Stimulated activated CD8-positive, alpha-beta memory T cell treated with anti-CD3 and anti-CD28 coated beads, Interleukin-4, amount 100 ng/mL, for 4 hours (primary cell): ENCODE measurements at places on chromosomes 11 and 22.

DNA sequence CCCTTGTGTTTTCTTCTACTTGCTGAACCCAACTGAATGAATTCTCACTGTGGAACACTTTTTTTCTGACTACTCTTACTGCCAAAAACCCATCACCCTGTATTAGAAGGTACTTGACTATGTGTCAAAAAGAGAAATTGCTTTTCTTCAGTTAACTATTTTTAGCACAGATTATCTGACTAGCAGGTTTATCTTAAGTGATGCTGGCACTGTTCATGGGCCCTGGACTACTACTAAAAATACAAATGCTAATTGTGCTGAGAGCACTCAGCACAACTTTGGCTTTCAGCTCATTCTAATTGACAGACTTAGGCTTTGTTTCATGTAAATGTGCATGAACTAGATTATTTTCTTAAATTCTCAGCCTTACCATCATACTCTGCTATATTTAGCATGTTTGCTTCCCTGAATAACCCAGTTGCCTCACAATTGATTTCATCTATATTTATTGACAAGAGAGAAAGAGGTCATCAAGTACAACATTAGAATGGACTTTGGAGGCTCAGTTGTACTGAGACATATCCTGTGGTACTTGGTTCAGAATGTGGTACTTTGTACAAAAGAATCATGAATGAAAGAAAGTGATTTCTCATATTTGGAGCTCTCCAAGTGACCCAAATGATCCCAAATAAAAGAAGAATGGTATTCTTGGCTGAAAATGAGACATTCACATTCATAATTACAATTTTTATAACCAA, 478.3 kb downstream of the KCNA4 start:
- DNase-seq, result no peak

DNA sequence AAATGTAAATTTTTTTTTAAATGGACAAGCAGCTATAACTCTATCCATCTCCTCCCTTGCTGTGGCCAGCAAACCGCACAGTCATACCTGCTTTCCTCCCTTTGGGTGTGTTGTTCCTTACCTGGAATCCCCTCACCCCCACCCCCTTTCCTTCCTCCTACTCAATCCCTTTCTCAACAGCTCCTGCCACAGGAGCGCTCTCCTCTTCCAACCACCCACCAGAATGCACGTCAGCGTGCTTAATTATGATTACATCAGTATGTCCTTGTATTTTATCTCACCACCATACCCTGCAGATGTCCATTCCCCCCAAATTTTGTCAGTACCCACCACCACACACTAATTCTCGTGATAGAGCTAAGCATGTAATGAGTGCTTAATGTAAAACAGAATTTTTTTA, 60.9 kb upstream of the LMO2 start:
- no peak for DNase-seq

- no peak for DNase-seq
These were observed 61.1 kb downstream of the FDX1 start for GRCh38 chr11:110490886-110491285.

- no peak for DNase-seq
These were observed 301.0 kb downstream of the MIAT start for GRCh38 chr22:26958378-26958777.

DNA sequence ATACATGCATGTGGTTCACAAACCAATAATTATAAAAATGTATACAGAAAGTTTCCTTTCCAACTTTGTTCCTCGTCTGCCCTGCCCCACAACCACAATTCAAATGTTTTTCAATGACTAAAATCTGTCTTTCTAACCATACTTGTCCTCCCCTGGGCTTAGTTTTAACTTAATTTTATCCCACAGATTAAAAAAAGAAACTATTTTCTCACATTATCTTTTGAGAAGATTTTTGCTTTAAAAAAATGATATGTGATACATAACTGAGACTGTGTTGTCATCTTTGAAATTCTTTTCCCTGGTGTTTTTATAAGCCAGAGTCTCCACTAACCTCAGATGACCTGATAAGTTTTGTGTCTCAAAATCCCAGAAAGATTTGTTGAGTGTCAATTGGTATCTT, 79.0 kb downstream of the FDX1 start:
- DNase-seq, result no peak

DNA sequence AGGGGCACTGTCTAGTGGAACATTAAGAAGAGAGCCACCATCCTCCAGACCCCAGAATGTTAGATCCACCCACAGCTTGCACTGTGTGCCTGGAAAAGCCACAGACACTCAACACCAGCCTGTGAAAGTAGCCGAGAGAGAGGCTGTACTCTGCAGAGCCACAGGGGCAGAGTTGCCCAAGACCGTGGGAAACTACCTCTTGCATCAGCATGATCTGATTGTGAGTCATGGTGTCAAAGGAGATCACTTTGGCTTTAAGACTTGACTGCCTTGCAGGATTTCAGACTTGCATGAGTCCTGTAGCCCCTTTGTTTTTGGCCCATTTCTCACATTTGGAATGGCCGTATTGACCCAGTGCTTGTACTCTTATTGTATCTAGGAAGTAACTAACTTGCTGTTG, 115.9 kb upstream of the CCDC179 start:
- no peak for DNase-seq

GRCh38 chr11:11458485-11458884, 105.4 kb upstream of the CSNK2A3 start:
- DNase-seq, result no peak

- peak; percentile 31 for DNase-seq
These were observed 75.4 kb downstream of the MAML2 start for GRCh38 chr11:96267496-96268032.

DNA sequence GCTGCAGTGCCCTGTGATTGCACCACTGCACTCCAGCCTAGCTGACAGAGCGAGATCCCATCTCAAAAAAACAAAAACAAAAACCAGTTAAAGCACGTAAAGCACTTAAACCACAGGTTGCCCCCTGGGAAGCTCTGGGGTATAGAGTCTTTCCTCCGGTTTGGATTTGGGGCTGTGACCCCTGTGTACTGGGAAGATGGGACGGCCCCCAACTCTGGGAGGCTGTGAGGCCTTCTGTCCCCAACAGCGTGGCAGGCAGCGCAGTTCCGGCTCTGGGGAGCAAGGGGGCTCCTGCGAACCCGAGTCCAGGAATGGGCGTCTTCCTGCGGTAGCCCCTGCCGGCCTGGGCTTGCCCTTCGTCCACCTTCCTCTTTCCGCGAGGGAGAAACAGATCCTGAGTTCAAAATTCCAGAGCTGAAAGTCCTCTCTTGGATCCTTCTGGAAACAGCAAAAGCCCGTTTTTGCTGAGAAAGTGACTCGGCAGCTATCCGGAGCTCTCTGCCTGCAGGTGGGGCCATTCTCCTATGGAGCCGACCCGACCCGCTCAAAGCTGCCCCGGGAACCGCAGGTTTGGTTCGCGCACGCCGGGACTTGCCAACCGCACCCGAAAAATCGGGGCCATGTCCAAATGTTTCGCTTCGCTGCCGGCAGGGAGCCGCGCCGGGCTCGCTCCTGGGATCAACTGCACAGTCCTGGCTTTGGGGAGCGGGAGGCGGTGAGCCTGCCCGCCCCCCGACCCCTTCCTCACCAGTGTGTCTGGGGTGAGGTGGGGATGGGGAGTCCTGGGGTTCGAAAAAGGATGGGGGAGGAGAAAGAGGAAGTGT, 36.3 kb upstream of the POLA2 start:
- no peak for DNase-seq

GRCh38 chr11:75342231-75342918, 9.1 kb downstream of the ARRB1 start:
- DNase-seq, result no peak

DNA sequence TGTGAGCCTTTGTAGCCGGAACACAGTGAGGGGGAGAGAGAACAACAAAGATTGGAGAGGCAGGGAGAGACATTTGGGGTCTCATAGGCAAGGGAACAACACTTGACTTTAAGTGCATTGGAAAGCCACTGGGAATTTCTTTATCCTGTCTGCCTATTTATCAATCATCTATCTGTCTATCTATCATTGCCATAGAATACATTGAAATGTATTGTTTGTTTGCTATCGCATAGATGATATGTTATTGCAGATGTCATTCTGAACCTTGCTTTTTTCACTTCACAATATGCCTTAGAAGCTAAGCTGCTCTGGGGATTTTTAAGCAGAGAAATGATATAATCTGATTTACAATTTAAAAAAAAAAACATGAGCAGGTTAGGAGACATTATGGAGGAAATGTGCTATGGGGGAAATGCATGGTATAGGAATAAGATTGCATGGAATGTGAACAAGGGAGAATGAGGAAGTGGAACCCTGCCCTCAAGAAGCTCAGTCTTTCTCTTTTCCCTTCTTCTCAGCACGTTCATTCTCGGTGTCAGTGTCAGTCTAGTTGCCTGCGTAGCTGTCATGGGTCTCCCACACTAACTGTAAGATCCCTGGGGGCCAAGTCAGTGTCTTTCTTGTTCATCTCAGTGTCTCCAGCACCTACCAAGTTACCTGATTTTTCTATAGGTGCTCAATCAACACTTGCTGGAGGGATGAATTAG, 158.7 kb upstream of the ARHGAP20 start:
- no peak for DNase-seq

GRCh38 chr11:133107136-133107535, 425.2 kb downstream of the OPCML start:
- DNase-seq, result no peak

DNA sequence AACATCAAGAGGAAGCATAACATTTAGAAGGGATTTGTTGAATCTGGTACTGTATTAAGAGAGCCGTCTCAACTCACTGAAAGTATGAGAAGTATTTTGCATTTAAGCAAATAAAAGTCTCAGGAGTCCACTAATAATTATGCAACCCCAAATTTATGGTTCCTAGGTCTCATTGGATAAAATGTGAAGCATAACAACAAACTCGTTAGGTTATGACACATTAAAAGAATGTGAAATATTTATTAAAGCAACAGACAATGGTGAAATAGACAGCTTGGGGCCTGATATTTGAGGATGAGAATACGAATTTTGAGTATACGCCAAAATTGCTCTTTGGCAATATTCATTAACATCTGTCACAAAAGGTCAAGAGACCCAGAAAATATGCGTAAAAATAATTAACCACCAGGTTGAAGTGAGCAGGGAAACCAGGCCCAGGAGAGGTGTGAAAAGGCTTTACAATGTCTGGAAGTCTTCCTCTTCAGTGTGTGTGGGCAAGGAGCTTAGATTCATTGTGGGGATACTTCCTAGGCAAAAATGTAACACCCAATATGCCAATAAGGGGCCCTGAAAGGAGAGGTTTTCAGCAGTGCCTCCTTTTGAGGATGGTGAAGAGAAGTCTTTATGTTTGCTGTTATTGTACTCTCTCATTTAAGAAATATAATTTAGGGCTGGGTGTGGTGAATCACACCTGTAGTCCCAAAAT, 89.2 kb downstream of the FDX1 start:
- DNase-seq, result no peak

DNA sequence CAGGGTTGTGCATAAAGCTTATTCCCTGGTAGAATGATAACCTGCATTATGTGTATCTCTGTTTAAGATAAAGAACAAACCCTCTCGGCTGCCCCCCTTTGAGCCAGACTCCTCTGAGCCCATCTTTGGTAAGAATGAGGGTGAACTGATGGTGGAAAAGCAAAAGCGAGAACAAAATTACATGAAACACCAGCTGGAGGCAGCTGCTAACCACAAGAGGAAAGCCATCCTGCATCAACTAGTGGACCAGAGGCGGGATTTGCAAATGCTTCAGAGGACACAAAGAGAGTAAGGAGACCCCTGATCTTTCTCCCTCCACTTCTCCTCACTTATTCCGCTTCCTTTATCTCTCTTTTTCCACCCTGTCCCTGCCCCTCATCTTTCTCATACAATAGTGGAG, 40.3 kb downstream of the CCDC81 start:
- DNase-seq, result no peak

DNA sequence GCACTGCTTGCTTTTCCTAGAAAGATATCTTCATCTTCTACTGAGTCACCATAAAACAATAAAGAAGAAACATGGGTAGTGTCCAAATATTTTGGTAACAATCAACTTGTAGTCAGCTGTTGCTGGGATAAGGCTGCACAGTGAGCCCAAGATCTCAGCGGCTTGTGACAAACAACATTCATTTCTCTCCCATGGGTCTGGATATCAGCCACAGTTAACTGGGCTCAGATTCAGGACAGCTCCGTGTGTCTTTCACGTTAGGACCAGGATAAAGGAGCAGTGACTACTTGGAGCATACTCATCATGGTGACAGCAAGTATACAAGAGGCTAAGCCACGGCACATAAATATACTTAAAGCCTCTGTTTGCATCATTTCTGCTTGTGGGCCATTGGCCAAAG, 27.9 kb upstream of the GRK3 start:
- DNase-seq, result no peak

- no peak for DNase-seq
These were observed 123.4 kb upstream of the OR9Q1 start for GRCh38 chr11:57900320-57900719.

- DNase-seq, result no peak
These were observed 32.9 kb downstream of the CABIN1 start for GRCh38 chr22:24043958-24044357.

DNA sequence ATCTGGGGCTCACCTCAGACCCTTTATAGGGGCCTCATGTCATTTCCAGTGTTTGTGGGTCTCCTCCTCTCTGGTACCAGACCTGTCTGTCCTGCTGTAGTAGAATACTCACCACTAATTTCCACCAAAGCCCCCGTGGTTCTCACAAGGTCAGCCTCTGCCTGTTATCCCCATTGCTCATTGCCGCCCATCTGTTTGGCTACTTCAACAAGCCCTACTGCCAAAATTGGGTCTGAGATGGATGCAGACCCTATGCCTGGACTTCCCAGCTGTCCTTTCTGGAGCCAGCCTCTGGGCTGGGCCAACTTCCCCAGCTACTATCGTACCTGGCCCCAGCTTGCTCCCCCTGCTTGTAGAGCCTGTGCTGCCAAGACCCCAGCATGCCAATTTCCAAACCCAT, 152.1 kb upstream of the ISX start:
- no peak for DNase-seq

DNA sequence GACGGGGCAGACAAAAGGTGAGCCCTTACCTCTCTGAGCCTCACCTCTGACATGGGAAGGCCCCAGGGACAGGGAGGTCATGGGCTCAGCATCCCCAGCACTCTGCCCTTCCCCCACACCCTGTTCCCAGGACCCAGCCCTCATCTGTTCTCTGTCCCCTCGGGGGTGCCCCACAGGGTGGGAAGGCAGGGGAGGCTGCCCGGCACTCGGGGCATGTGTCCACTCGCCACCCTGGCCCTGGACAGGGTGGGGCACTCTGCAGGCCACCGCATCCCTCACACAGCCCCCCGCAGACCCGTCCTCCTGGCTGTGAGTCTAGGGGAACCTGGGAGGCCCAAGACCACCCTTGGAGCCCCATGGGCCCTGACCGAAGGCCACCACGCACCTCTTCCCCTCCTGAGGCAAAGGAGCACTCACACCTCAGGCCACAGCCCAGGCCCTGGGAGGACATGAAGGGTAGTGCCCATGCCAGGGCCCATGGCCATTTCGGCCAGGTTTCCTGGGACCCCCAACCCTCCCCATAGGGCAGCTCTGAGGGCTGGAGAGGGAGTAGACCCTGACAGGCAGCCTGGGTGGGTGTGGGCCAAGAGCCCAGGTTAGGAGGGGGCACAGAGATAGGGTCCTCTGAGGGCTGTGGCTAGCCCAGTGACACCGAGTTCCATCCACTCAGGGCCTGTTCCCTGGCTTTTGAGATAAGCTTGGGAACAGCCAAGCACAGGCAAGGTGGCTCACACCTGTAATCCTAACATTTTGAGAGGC, 193.1 kb downstream of the IGLL1 start:
- no peak for DNase-seq
